ENCODE measurements at places on chromosomes 5 and 9.

- no peak for DNase-seq
These were observed 45.9 kb downstream of the BARX1 start for GRCh38 chr9:93909242-93909616.

DNA sequence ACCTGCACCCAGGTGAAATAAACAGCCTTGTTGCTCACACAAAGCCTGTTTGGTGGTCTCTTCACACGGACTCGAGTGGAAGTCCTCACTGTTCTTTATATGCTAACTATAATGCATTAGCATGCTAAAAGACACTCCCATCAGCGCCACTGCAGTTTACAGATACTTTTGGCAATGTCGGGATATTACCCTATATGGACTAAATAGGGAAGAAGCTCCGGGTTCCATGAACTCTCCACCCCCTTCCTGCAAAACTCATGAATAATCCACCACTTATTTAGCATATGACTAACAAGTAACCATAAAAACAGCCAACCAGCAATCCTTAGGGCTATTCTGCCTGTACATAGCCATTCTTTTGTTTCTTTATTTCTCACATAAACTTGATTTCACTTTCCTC lies 426.2 kb upstream of the PTPRD start:
- no peak for DNase-seq

DNA sequence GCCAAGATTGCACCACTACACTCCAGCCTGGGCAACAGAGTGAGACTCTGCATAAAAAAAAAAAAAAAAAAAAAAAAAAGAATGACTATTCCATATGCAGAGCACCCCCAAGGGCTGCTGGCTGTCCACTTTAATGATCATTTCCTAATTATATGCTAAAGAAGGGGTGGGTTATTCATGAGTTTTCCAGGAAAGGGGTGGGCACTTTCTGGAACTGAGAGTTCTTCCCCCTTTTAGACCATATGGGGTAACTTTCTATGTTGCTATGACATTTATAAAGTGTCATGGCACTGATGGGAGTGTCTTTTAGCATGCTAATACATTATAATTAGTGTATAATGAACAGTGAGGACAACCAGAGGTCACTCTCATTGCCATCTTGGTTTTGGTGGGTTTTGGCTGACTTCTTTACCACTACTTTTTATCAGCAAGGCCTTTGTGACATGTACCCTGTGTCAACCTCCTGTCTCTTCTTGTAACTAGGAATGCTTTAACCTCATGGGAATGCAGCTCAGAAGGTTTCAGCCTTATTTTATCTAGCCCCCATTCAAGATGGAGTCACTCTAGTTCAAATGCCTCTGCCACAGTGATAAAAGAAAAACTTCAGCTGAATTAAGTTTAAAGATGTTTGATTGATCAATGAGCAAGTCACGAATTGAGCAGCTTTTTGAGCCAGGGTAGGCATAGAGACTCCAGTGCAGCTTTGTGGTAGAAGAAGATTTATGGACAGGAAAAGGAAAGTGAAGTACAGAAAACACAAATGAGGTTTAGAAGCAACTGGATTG lies 7.1 kb upstream of the NANS start:
- no peak for DNase-seq

DNA sequence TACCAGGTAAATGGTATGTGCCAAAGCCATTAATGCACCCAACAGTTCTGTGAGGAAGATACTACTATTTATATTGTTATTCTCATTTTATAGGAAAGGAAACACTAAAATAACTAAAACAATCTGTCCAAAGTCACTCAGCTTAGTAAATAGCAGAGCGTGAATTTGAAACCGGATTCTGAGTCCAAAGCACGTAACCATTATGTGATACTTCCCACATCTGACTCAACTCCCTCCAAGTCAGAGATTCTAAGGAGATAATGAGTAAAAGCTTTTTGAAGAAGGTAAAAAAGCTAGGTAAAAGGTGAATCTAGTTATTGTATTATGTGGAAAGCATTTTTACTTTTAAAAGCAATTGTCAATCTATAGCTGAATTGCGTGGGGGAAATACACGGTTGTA lies 208.9 kb downstream of the PBX3 start:
- DNase-seq: no peak

DNA sequence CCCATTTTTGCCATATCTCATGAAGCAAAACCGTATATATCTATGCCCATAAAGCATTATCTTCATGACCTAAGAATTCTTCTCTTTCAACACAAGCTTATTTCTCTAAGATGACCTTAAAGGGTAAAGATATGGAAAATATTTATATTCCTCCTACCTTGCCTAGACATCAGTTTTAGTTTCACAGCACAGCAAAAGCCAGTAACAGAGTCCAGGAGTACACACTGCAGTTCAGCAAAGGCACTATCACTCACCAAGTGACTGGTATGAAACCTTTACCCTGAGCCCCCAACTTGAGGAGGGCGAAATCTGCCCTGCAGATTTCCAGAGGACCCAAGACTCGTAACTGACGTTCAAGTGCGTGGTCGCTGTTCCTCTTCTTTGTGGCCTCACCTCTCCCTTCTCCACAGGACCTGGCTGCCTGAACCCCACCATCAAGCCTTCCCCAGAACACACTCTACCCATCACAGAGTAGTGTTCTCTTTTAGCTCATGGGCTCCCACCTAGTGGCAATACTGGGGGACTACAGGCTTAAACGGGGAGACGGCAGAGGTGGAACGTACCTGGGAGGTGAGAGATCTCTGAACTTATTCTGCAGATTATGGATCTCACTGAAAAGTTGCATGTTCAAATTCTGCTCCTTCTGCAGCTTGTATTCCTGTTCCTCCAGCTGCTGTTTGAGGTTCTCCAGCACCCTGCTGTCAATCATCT lies 141.0 kb downstream of the CDK5RAP2 start:
- DNase-seq: peak; percentile 41

- peak; percentile 54 for DNase-seq
These were observed 6.3 kb downstream of the MRPL36 start for GRCh38 chr5:1793301-1793740.

GRCh38 chr5:32572778-32573480 lies 12.4 kb upstream of the SUB1 start:
- DNase-seq: no peak

GRCh38 chr5:12683249-12683648 lies 779.0 kb upstream of the CTNND2 start:
- no peak for DNase-seq

DNA sequence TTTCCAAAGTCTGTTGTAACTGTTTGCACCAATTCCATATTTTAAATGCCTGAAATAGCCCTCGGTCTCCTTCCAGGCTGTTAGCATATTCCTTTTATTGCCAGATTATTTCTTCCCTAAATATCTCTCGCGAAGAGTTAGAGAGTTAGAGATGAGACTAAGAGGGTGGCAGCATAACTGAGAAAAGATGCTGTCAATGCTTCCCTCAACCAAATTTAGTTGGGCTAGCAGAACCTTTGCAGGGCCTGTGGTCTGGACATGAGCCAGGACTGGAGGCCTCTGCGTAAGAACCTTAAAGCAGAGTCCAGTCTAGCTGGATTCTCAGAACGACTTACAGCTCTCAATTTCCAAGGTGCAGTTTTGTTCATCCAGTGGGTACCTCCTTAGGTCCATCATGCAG lies 135.9 kb downstream of the GABRB2 start:
- DNase-seq: no peak

DNA sequence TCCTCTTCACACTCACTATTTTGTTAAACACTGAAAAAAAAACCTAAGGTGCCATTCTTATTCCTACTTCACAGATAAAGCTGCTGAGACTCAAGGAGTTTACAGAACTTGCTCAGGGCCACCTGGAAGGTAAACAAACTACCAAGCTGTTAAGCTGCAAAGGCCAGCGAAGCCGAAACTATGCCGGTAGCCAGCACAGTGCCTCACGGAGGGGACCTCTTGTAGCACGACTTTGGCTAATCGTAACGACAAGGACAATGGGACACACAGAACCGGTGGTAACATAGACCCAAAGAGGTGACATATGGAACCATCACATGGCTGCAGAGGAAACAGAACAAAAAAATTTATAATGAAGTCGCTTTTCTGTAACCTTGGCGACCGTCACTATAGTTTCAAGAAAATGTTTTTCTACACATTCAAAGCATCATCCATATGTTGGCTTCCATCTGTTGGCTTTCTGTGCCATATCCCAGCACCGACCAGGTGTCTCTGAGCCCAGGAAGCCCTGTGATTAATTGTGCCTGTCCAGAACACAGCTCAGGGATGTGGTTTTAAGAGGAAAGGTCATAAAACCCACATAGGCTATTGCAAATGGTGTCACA lies 60.3 kb downstream of the S1PR3 start:
- no peak for DNase-seq

GRCh38 chr5:135578685-135579341 lies at the start of gene CXCL14:
CXCL14 (minus strand) TSS chr5:135578991; CDS start chr5:135578778, 213 bp downstream.
- DNase-seq: peak; percentile 81

DNA sequence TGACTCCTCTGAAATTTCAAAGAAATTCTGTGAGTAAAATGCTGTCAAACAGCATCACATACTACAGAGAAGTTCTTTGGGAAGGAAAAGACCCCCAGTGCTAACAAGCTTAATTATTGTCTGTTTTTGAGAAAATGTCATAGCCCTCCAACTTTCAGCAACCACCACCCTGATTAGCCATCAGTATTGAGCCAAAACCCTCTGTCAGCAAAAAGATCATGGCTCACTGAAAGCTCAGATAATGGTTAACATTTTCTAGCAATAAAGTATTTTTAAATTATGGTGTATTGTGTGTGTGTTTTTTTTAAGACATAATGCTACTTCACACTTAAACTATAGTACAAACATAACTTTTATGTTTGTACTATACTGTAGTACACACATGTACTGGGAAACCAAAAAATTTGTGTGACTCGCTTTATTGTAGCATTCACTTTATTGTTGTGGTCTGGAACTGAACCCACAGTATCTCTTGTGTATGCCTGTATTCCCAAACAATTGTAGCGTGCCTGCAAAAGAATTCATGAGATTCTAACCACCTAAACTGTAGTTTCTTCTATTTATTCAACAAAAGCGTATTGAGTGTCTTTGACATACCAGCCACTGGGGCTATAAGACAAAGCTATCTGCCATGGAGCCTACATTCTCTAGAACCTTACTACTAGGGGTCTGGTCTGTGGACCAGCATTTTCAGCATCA lies 31.6 kb downstream of the TLE4 start:
- peak; percentile 43 for DNase-seq

GRCh38 chr5:26805076-26805475 lies 233.3 kb downstream of the CDH9 start:
- no peak for DNase-seq

- DNase-seq: no peak
These were observed 35.4 kb downstream of the RIGI start for GRCh38 chr9:32490601-32491000.

DNA sequence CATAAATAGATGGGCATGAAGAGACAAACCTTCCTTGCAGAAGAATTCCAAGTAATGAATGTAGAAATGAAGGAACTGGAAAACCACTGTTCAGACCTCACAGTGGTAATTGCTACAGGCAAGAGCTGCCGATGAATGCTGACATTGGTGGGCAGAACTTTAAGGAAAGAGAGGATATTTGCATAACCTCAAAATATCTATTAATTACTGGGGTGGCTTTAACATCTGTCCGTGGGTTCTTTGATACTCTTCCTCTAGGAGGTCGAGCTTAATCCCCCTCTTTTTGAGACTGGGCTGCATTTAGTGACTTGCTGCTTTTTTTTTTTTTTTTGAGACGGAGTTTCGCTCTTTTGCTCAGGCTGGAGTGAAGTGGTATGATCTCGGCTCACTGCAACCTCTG lies 34.7 kb downstream of the LAMC3 start:
- DNase-seq: no peak

GRCh38 chr5:150016537-150016936 lies 16.0 kb downstream of the HMGXB3 start:
- no peak for DNase-seq

- peak; percentile 2 for DNase-seq
These were observed 150.7 kb upstream of the RASGRF2 start for GRCh38 chr5:80809451-80809850.

DNA sequence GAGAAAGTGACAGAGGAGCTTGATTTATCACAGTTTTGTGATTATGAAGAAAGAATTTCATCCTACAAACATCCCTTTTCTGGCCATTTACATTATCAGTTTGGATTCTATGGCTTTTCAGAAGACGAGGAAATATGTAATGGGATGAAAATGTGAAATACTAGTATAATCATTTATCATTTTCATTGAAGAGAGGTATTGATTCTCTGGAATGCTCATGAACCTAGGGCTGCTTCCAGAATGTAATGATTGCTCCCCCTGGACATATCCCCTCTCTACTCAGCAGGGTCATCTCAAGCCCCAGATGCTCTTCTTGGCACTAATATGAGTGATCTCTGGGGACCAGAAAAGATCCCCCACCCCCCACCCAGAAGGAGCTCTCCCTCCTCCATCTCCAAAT lies 106.7 kb upstream of the ZNF618 start:
- no peak for DNase-seq

GRCh38 chr9:87206064-87206661 lies 258.9 kb upstream of the GAS1 start:
- DNase-seq: peak; percentile 95

DNA sequence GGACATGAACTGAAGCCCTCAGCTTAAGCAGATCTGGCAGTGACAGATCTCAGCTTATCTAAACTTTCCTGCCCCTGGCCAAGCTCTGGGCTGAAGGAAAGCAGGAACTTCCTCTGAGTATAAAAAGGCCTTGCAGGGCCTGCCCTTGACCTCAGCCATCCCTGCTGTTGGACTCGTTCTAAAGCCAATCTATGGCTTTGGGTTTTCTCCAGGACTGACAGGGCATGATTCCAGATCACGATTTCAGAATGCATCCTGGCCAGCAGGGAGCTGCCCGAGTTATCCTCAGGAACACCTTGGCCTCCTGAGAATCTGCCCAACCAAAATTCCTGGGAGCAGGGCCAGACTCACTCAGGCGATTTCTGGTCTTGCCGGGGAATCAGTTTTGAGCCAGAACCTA lies 502.7 kb downstream of the TLE4 start:
- peak; percentile 1 for DNase-seq

DNA sequence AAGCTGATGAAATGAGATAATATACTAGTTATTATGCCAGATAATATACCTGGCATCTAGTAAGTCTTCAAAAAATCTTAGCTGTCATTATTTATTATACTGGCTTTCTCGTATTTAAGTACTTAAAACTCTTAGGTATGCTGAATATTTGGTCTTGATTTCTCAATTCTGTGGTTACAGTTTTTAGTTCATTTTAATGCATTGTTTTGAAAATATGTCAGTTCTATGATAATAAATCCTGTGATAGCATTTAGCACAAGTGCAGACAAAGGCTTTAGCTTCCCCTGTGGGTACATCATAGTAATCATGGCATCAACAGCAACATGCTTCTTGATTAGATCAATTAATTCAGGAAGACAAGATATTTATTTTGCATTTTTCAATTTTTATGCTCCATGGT lies 133.0 kb downstream of the SMC2 start:
- no peak for DNase-seq

DNA sequence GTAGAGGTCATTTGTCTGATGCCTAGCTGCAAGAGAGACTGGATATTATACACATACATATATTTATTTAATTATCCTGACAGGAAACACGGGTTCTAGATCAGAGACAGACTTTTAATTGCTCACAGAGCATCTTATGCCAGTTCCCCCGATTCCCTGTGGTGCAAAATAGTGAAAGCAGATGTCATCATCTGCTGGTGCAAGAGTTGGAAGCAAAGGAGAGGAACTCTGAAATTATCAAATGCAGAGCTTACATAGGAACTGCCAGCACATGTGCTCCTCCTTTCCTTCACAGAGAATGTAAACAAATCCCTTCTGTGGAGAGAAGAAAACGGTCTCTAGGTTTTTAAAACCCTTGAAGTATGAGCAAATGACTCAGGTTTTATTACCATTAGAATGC lies 69.3 kb downstream of the DTWD2 start:
- DNase-seq: peak; percentile 21

- peak; percentile 36 for DNase-seq
These were observed 77.2 kb upstream of the NEK6 start for GRCh38 chr9:124180557-124180956.
